ENCODE measurements at places on chromosomes 2 and 18.

- no peak for DNase-seq
These were observed 23.2 kb downstream of the ASXL2 start for GRCh38 chr2:25855065-25855464.

- no peak for DNase-seq
These were observed 201.6 kb downstream of the ERBB4 start for GRCh38 chr2:212337036-212337435.

- DNase-seq, result no peak
These were observed 313.2 kb upstream of the ZEB2 start for GRCh38 chr2:144833075-144833637.

GRCh38 chr2:129262934-129263333, 716.5 kb upstream of the RAB6C start:
- no peak for DNase-seq

- no peak for DNase-seq
These were observed 11.2 kb upstream of the CALCRL start for GRCh38 chr2:187459256-187459655.

DNA sequence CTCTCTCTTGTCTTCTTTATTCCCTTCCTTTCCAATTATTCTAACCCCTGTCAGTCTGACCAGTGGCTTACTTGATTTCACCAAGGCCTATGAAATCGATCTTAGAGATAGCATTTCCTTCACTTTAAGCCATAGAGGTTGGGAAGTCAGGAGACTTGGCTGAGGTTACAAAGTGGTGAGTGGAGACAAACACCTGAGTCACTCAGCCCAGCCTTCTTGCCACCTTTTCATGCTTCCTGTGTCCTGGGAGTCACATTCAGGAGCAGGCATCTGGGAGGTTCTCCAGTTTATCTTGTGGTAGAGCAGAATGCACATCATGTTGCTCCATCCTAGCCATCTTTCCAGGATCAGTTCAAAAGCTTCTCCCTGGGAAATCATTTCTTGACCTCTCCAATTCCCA, 59.1 kb downstream of the VSNL1 start:
- DNase-seq, result no peak

Data from activated CD4-positive, alpha-beta T cell treated with anti-CD3 and anti-CD28 coated beads, Interleukin-2, amount 50 U/mL, for 4 hours (primary cell).